H54 (cell line): ENCODE measurements at places on chromosomes 2 and 18.

DNA sequence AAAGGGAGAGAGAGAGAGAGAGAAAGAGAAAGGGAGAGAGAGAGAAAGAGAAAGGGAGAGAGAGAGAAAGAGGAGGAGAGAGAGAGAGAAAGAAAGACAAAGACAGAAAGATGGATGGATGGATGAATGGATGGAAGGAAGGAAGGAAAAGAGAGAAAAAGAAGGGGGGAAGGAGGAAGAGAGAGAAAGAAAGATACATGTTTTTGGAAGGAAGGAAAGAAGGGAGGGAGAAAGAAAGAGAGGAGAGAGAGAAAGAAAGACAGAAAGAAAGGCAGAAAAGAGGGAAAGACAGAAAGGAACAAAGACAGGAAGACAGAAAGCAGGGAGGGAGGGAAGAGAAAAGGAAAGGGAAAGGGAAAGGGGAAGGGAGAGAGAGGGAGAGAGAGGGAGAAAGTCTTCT, 51.6 kb downstream of the RNU4ATAC start:
- no peak for DNase-seq

- no peak for DNase-seq
These were observed 181.0 kb downstream of the CDH2 start for GRCh38 chr18:27995770-27996502.

DNA sequence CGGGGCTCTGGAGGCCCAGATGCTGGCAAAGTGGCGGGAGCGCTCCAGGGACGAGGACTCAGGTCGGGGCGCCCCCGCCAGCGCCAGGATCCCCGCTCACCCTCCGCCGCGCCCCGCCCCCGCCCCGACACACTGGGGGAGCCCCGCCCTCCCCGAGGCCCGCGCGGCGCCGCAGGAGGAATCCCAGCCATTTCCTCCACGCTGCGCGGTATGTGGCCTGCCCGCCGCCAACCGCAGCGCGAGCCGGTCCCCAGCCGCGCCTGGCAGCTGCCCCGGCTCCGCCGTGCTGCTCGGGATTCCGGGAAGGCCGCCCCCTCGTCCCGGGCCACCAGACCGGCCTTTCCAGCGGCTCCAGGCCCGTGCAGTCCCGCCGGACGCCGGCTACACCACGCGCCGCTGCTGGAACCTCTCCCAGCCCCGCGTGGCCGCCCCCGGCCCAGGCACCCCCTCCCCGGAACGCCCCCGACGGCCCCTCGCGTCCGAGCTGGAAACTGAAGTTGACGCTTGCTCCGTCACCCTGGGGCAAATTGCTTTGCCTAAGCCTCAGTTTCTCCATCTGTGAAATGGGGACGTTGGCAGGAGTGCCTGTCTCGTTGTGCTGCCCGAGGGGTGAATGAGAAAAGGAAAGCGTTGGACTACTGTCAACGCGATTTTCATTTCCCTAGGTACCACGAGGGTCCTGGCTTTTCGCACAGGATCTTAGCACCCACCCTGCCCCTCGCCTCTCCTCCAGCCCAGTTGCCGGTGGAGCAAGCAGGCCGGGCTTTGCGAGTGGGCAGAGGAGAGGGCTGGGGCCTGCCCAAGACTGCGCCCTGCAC, 53.6 kb downstream of the PKDCC start:
- DNase-seq: peak; percentile 69

DNA sequence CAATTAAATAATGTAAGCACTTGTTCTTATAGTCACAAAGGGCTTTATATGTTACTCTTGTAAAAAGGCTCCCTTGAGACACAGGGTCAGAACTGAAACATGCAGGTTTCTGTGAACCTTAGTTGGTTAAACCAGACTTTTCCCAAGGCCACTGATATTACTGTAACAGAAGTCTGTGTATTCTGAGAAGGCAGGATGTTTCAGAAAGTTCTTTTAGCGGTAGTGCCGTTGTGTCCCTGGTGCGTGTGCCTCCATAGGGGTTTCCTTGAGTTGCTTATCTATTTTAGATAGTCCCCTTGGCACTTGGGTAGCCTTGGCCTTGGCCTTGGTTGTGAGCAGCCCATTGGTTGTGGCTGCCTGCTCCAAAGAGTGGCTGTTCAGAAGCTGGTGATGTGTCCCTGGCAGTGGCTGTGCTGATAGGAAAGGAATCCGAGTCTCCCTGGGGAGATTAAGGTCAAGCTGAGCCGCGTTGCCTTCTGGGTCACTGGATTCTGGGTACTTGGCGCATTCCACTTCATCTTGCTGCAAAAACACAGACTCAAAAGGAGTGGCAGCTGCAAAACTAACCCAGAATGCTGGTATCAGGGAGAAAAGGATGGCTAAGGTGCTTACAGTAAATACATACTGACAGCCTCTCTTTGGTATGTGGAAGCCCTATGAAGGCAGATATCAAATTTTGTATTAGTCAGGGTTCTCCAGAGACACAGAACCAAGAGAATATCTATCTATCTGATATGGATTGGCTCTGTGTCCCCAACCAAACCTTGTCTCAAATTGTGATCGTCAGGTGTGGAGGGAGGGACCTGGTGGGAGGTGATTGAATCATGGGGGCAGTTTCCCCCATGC, 69.7 kb downstream of the FHOD3 start:
- no peak for DNase-seq

DNA sequence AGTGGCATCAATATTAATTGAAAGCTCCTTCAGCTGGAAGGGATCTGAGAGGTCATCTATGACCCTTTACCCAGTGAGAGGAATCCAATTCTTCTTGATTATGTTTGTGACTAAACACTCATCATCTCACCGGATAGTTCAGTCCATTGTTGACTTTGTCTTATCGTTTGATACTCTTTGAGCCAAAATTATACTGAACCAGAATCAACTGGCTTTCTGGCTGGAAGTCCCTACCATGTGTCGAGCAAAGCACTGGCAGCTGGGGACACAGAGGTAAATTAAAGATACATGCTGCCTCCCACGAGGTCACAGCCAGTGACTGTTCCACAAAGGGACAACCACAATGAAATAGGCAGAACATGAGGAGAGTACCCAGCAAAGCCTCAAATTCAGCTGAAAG, 91.4 kb upstream of the FHL2 start:
- no peak for DNase-seq

DNA sequence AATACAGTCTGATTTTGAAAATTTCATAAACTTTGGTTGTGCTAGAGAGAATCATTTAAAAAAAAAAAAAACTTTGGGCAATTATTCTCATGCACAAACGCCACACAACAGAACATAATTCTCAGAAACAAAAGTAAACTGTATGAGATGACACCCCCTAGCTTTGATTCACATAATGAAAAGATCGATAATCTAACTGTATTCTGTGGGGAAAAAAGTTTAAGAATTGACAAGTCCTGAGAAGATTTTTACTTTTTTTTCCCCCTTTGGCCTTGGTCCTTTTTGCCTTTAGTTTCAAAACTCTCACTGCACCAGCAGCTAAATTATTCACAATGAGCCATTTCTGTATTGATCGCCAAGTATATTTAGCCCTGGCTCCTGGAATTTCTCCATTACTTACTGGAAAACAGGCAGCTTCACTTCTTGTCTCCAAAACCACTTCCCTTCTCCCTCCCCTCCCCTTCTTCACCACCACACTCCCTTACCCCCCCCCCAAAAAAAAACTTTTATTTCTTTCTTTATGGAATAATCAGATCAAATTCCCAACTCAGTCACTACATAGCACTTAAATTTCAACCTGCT, 2.0 kb downstream of the IKZF2 start:
- no peak for DNase-seq

GRCh38 chr2:230594286-230594840, 118.3 kb upstream of the CAB39 start:
- no peak for DNase-seq

- DNase-seq: no peak
These were observed 86.9 kb downstream of the FAM117B start for GRCh38 chr2:202721621-202722020.
